IMR-90 (cell line): ENCODE measurements at places on chromosomes 6 and 20. TPM values are rescaled to one million over a fixed set of nuclear protein-coding genes. Genes with fewer than 3 reads are reported as not detected.

DNA sequence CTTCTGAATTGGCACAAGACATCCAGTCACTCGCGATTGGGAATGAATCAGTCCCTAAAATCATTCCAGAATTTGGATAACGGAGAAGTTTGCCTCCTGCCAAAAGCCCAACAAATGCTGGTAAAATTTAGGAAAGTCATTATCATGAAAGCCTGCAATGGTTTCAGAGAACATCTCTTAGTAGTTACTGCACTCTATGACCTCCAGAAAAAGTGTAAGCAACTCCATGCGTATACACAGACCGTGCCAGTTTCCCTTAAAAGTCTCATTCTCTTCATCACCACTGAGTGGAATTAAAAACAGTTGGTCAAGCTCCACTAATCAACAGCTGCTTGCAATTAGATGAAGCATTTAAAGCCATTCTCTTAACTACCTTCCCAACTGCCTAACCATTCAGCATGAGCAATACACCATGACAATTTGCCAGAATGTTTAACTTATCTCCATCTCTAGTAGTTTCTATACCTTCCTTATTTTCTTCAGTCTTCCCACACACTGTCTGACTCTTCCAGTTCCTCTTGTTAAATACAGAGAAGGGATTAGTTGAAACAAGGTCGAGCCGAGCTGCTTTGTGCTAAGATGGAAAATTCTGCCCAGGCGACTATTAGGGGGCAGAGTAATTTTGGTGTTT lies 183.6 kb upstream of the PRDM1 start:
- peak; percentile 36 for DNase-seq

DNA sequence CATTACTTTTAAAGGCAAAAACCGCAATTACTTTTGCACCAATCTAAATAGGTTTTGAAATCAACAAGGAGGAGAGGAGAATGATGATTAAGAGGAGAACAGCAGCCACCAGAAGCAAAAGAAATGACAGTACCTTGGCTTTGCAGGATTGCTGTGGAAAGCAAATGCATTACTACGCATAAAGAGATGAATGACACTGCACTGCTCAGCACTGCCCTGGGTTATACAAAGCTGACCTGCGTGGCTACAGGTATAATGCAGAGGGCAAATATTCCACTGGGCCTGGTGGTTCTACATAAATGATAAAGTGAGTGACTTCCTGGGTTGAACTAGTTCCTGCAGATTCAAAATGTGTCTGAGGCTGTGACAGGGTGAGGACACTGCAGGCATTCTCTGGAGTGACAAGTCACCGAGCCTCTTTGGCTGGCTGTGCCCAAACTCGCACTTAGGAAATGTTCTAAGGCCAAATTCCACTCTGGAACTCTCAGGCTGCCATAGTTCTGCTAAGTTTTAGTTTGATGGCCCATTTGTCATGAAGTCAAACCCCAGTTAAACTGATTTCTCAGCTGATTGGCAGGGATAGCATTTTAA lies 78.6 kb downstream of the INSM1 start:
- no peak for DNase-seq

The EYA2 gene
- 2.3 and 2.5 TPM in 2 replicates for total RNA-seq

GRCh38 chr20:43746344-43747137 lies 19.7 kb upstream of the GTSF1L start:
- DNase-seq: no peak

The KCNK16 gene
- total RNA-seq: not detected in 2 replicates

The PROKR2 gene
- not detected in 2 replicates for total RNA-seq

GRCh38 chr6:620166-620565 lies 36.7 kb downstream of the HUS1B start:
- no peak for DNase-seq

The NEURL2 gene
- 0.56 and 1.1 TPM in 2 replicates for total RNA-seq

The SLC13A3 gene
- total RNA-seq: 2.5 and 2.8 TPM in 2 replicates

- no peak for DNase-seq
Measured at GRCh38 chr6:46104209-46104608, 25.6 kb upstream of the ENPP4 start.

DNA sequence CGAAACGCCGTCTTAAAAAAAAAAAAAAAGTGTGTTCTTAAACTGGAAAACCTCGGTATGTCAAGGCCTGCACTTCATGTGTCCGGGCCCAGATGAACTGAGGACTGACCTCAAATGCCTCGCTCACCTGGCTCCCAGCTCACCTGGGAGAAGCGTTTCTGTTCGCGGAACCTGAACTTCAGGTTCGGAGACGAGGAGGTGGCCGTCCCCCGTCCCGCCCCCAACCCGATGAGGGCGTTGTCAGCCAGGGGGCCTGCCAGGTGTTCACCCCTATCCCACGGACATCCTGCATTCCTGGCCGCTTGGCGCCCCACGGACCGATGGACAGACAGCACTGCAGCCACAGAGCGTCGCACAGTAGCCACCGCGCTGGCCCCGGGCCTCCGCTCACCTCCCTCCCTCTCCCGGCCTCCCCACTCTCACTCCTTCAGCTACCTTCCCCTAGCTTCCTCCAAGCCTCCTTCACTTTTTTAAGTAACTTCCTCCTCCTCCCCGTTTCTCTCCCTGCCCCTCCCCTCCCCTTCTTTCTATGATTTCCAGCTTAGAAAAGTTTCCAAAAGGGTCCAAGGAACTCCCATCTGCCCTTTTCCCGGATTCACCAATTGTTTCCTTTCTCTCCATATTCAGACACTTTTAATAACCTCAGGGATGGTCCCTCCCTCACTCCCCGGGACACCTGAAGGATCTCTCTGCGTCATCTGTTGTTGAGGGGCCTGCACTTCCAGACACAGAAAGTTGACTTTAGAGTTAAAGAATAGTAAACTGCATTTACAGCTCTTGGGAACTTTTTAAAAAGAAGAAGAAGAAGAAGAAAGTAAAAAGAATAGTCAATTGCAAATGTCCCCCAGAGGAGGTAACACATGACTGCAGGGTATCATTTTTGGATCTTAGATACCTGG lies 22.7 kb upstream of the MCM3 start:
- DNase-seq: no peak

The PDYN gene
- total RNA-seq: not detected in 2 replicates

The GSTA4 gene
- 26.9 and 35.8 TPM in 2 replicates for total RNA-seq

GRCh38 chr20:50395251-50395729 lies 114.9 kb upstream of the PTPN1 start:
- peak; percentile 34 for DNase-seq

- DNase-seq: no peak
Measured at GRCh38 chr20:47093320-47093966, 198.8 kb downstream of the EYA2 start.

GRCh38 chr6:24743944-24744335 lies 25.0 kb upstream of the C6orf62 start:
- DNase-seq: no peak

DNA sequence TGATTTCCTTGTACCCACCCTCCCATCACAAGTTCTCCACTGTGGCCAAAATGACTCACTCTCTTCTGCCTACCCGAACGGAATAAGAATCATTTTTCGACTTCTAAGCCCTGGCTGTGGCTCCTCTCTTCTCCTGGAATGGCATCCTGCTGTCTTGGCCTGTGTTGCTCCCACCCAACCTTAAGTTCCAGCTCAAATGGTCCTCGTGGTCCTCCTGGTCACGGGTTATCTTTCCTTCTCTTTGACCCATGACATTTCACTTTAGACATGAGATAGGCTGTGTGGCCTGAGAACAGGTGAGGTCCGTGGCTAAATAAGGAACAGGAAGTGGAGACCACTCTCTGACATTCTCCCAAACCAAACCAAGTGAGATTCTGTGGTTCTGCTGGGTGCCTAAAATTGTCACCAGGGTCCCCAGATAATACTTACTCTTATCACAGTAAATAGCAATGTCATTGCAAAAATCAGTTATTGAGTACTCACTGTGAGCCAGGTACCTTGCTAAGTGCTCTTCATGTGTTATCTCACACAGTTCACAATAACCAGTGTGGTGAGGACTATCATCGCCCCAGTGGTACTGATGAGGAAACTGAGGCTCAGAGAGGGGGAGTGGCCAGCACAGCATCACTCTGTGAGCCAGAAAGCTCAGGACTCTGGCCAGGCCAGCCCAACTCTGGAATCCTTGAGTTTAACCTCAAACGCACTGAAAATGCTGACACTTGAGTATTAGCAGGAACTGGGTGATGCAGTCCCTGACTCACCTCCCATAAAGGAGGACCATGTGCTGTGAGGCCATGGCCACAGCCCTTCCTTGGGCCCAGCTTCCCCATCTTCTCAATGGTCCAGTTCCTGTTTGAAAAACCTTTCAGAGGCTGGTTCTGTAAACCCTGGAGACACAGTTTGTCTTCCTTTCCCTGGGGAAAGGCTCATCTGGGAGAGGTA lies 74.8 kb upstream of the SIRPA start:
- DNase-seq: peak; percentile 80

The SS18L1 gene
- total RNA-seq: 8.1 and 10.6 TPM in 2 replicates

The EDEM2 gene
- 22.5 and 27.4 TPM in 2 replicates for total RNA-seq

GRCh38 chr6:5695260-5696245 lies 311.2 kb downstream of the NRN1 start:
- peak; percentile 79 for DNase-seq

GRCh38 chr6:90714319-90714718 lies 127.4 kb upstream of the MAP3K7 start:
- DNase-seq: peak; percentile 33
